ENCODE measurements at places on chromosomes 5 and 9. TPM values are rescaled to one million over a fixed set of nuclear protein-coding genes. Genes with fewer than 3 reads are reported as not detected.

The IRX1 gene
- total RNA-seq: not detected

The CTXN3 gene
- total RNA-seq: not detected

The DMRT2 gene
- 0.68 TPM for total RNA-seq

The VLDLR gene
- 106 TPM for total RNA-seq

The MSMP gene
- not detected for total RNA-seq

DNA sequence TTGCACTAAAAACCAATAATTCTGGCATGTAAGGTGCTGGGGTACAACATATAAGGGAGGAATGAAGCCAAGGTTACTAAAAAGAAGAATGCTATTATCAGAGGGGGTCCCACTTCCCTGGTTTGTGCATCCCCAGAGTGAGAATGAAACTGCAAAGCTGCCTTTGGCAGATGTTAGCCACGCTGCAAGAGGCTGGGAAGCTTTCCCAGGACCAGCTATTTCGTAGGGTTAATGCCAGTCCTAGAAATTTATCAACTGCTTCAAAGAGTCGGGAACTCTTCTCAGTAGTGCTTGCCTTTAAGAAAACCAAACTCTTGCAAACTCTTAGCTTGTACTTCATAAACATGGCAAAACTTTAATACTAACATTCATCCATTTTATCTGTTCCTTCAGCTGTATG, 87.5 kb upstream of the NR5A1 start:
- no peak for DNase-seq

DNA sequence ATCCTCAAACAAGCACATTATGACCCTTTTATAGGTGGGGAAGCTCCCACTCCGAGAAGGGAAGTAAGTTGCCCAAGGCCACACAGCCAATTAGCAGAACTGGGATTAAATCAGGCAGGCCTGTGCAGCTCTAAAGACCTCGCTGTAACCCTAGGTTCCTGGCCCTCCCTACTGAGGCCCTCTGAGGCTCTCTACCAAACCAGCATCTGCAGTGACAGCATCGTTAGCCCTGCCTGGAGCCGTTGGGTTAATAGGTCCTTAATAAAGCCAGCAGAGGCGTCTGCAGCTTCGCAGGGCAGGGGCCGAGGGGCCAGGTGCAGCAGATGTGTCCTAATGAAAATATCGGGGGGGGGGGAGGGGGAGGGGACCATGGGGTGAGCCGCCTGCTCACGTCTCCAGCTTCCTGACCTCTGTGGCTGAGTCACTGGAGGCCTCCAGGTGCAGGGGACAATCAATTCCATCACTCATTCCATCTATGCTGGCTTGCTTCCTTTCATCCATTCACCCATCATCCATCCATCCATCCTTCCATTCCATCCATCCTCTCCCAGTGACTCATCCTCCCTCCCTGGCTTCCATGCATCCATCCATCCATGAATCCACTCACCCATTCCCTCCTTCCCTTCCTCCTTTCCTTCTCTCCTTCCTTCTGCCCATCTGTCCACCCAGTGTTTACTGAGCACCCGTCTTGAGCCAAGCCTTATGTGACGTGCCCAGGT, 203.9 kb downstream of the C9orf50 start:
- no peak for DNase-seq

DNA sequence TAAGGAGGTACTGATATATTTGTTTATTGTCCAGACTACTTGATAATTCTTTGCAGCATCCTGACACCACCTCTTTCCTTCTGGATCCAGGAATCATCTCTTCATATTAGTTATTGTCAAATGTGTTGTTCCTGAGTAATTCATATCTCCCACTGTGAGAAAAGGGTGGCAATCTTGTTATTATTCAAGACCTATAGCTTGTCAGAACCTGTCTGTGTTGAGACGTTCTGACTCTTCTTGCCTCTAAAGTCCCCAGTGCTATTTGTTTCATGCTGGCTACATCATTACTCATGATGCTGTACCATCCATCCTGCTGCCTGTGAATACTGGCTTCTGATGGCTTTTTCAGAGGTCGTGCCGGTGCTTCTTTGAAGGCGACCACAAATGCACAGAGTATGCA, 68.7 kb upstream of the TAF11L2 start:
- no peak for DNase-seq

DNA sequence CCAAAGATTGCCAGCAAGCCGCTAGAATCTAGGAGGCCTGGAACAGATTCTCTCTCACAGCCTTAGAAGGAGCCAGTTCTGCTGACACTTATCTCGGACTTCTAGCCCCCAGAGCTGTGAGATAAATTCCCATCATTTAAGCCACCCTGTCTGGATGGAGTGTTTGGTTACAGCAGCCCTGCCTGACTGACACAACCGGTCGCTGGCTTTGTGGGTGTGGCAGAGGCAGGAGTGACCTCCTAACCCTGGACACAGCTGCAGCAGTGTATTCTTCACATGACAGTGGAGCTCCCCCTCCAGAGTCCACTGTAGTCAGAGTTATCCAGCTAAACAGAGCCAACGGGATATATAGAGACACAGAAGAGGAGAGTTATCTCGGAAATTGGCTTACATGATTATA, 21.2 kb upstream of the IL17B start:
- DNase-seq: no peak

- no peak for DNase-seq
Observed at GRCh38 chr9:78030296-78030552, 1.4 kb downstream of the GNAQ start.

- DNase-seq: peak; percentile 68
Observed at GRCh38 chr5:158451203-158451992, 592.5 kb upstream of the CLINT1 start.

DNA sequence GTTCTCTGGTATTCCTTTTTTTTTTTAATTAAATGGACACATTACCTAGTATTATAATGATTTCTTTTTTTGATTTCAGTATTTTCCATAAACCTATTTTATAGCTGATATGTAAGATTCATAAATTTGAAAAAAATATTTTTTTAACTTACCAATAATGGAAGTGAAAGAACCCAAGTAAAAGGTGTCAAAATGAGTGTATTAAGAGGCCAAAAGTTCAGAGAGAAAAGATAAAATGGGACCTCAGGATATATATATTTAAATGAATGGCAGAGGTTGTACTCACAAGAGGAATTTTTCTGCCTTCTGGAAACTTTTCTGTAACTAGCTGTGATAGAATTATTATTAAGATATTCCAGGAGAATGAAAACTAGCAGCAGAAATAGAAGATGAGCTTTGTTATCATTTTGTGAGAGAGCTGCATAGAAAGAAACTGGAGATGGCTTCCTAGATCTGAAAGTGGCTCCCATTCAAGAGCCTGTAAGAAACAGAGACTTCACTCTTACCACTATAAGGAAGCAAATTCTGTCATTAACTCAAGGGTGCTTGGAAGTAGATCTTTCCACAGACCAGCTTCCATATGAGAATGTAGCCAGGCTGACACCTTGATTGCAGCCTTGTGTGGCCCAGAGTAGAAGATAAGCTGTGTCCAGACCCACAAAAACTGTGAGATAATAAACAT, 91.7 kb downstream of the MRPS30 start:
- no peak for DNase-seq
